ENCODE measurements at places on chromosomes 2 and 18.

DNA sequence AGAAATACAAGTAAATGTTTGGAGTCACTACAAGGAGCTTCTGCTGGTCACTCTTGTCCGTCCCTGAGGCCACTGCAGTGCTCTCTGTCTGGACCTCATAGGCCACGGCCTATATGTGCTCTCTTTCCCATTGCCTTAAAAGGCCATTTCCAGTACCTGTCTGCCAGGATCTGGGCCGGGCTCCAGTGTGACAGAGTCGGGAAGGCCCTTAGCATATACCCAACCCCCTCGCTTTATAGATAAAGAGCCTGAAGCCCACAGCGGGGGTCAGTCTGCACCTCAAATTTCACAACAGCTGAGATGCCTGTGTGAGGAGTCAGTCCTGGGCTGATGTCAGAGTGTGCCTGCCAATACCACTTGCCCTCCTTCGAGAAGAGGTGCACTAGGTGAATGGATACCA lies 39.9 kb downstream of the ADD2 start:
- DNase-seq, result no peak

DNA sequence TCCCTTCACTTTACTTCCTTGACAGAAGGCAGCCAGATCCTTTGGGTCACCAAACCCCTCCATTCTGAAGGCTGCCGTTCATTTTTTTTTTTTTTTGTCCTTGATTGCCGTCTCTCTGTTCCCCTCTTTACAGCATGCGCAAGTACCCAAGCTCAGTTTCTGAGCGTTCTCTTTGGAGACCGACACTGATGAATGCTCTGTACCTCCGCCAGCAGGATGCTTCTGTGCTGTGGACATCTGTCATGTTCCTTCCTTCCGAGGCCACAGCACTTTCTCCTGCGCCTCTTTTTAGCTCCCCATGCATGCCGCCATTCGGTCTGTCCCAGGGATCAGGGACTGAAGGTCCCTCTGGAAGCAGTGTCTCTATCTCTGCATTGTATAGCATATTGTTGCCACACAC lies 278.7 kb upstream of the RAB12 start:
- no peak for DNase-seq

DNA sequence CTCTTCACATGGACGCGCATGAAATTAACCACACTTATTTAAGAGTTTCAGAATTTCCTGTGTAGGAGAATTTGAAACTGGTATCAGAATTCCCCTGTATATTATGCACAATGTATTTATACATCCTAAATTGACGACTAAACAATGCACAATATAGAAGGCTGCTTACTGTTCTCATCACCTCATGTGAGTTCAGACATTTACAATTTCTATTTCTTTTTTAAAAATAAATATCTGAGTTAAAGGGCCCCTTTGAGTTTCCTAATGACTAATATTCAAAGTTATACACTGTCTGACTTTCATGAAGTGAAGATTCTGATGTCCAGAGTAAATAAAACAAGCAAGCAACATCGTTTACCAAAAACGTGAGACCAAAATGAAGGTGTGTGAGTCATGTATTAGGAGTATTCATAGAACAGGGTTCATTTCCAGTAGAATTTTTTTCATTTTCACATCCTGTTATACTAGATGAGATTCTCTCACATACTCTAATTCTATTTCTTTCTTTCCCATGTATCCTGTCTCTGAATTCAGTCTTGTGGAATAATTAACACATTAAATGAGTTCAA lies 406.2 kb downstream of the NUP35 start:
- DNase-seq, result no peak

DNA sequence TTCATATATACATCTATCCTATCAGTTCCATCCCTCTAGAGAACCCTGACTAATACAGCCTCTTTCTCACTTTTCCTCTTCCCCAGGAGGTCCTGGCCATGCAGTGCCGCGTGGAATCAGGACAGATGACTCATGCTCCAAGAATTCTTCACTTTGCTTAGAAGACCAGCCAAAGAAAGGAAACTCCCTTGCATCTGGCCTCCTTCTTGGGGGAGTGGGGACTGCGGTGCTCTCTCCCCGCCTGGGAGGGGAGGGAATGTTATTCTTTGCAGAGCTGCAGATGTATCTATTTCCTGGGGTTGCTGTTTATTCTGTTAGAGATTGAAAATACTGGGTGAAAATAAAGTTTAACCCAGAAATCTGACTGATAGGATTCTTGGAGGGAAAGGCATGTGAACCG lies 111.5 kb upstream of the SH3BP4 start:
- DNase-seq, result no peak

GRCh38 chr18:35437836-35438235 lies 59.9 kb downstream of the INO80C start:
- no peak for DNase-seq

GRCh38 chr2:121197369-121198091 lies 87.5 kb downstream of the TFCP2L1 start:
- DNase-seq, result no peak

DNA sequence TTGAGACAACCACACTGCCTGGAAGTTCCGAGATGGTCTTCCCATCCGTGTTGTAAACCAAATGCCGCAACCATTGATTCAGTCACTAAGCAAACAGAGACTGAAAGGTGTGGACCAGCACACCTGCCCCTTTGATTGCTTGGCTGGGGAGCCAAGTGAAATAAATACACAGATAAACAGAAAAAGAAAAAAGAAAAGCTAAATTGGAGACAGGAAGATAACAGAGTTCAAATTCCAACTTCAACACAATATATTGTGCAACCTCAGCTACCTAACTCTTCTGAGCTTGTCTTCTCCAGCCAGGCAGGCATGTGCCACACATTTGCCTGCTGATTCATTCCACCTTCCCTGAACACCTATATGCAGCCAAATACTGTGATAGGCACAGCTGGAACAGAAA lies 110.9 kb downstream of the PID1 start:
- no peak for DNase-seq

GRCh38 chr18:9905401-9905922 lies 8.4 kb upstream of the VAPA start:
- no peak for DNase-seq

- DNase-seq, result no peak
Measured at GRCh38 chr2:120477831-120478481, 132.0 kb downstream of the INHBB start.

DNA sequence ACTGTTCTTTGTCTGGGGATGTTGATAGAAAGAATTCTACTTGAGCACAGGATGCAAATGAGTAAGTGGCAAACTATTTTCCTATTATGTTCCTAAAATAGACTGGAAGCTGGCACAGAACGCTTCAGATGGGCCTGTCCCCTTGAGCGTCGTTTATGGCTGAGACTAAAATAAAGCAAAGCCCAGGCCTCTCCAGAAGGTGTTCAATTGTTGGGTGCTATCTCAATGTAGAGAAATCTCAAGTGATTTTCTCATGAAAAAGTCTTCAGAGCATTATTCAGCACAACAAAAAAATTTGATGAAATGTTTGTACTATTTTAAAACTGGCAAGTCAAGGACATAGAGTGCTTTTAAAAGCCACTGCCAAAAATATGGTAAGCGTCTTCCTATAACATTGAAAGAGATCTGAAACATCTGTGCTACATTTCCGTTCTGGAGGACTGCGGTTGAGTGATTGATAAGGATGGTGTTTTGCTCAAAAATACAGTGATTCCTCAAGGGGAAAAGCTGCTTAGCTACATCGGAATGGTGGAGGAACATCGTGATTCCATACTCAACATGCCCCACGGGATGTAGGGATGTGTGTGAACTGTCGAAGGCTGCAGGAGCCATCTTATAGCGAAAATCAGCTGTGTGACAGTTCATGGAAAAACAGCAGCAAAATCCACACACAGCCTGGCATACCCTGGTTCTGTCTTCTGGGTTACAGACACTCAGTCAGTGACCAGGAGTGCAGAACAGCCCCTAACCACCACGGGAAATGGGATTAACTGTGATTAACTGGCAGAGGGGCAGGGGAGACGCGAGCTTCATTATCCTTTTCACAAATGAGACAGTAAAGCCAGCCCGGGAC lies 10.4 kb upstream of the LRRFIP1 start:
- DNase-seq, result no peak

DNA sequence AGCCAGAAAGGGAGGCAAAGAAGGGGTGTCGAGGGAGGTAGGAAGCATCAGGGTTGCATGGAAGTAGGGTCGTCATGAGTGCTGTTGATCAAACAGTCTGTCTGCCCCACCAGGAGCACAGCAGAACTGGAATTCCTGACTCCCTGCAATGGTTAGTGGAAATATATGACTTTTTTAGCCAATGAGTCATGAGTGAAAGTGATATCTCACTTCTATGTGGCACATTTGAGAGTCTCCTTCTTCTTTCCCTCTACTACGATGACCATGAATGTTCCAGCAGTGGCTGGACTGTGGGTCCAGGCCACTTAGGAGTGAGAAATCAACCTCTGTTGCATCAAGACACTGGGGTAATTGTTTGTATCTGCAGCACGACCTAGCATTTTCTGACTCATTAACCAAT lies 199.5 kb downstream of the TTC32 start:
- no peak for DNase-seq

DNA sequence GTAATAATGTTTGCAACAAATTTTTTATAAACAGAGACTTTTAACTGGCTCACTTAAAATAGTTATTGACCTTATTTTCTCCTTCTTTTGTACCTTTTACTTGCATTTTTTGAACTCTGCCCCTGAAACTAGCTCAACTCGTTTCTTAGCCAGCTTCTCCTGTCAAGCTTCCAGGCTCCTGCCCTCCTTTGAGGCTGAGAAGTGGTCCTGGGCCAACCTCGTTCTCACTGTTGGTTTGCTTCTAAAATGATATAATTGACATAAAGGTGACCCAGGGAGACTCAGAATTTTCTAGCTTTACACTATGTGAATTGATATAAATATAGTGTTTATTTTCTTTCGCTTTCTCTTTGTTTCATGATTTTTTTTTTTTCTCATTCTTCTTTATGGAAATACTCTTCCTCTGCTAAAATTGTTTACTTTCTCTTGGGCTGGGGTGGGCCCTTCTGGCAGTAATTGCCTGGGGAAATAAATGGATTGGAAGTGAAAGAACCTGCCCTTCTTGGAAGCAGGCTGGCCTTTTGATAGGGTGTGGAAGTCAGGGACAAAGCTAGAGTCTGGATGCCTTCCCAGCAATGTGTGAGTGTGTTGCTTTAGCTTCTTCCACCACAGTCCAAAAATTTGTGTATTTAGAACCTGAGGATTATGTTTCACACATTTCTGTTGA lies 30.7 kb downstream of the GPD2 start:
- no peak for DNase-seq

DNA sequence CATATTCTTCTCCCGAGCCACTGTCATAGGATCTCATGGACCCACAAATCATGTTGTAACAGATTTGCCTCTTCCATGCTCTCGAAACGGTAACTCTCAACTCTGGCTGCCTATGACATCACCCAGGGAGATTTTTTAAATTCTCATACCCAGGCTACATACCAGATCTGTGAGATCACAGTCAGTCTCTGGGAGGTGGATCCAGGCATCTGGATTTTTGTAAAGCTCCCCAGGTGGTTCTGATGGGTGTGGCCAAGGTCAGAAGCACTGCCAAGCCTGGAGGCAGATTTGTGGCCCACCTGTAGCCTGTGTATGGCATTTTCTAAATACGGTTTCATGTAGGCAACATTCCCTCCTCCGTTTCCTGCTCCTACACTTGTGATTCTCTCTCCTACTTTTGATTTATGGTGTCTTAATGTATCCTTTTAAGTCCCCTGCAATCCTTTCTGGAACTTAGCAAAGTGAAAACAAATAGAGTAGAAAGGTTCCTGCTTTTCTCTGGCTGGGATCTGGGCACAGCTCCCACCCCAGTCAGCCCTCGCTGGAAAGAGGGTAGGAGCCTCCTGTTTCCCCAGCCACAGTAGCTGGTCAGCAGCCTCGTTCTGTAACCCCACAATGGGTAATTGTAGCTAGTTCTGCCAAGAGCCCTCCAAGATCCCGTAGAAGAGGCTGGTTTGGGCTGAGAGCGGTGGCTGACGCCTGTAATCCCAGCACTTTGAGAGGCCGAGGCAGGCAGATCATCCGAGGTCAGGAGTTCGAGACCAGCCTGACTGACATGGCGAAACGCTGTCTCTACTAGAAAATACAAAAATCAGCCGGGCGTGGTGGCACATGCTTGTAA lies 96.2 kb downstream of the KLHL29 start:
- DNase-seq, result no peak

- peak; percentile 62 for DNase-seq
Measured at GRCh38 chr2:30422444-30423040, 24.5 kb upstream of the LCLAT1 start.

- no peak for DNase-seq
Measured at GRCh38 chr2:29296585-29296984, 181.4 kb downstream of the CLIP4 start.
